ENCODE measurements at places on chromosomes 12 and 14. TPM values are rescaled to one million over a fixed set of nuclear protein-coding genes. Genes with fewer than 3 reads are reported as not detected.

DNA sequence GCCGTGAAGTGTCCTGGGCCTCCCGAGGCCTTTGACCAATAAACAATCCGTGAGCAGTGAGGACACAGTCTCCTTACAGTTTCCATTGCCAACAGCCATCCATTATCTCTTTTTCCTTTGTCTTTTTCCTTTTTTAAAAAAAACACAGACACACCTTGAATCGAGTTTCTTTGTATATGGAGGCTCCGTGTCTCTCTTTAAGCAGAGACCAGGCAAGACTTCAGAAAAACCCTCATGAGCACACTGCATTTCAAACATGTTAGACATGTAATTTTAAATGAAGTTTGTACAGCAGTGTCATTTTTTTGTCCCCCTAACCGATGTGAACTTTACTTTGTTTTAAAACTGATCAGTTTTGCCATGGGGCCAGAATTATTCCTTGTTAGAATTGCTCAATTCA, 111.1 kb downstream of the SPTSSA start:
- DNase-seq: no peak

- no peak for DNase-seq
Measured at GRCh38 chr12:109729371-109729781, 15.8 kb downstream of the FAM222A start.

DNA sequence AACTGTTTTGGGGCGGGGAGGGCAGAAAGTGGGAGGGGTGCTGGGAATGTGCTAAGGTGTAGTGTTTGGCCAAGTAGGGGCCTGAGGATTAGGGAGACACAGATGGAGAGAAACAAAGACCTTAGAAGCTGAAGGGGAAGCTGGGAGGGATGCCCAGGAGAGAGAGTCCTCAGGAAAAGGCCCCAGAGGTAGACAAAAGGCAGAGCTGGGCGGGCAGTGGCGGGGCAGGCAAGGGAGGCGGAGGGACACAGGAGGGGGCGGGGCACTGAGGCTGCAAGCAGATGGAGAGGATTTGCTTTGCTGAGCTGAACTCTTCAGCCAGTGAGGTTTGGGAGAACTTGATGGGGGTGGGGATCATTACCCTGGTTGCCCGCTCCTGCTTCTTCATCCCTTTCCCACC, 2.8 kb downstream of the PTMS start:
- no peak for DNase-seq

DNA sequence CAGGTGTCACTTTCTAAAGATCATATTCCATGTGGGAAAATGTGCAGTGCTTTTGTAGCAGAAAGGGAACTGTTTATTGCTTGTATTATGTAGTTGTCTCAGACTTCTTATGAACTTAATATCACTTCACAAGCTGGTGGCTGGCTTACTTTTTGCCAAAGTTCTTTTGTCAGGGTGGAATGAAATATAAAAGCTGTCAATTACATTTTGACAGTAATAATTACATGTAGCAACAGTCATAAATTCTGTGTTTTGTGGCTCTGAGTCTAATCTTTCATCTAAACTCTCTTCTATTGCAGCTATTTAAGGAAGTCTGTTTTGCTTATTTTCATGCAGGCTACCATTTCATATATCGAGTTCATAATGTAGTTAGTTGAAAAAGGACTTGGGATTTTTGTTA, 106.6 kb downstream of the OTOGL start:
- DNase-seq: no peak

- DNase-seq: no peak
Measured at GRCh38 chr14:89004166-89004565, 179.7 kb downstream of the TTC8 start.

DNA sequence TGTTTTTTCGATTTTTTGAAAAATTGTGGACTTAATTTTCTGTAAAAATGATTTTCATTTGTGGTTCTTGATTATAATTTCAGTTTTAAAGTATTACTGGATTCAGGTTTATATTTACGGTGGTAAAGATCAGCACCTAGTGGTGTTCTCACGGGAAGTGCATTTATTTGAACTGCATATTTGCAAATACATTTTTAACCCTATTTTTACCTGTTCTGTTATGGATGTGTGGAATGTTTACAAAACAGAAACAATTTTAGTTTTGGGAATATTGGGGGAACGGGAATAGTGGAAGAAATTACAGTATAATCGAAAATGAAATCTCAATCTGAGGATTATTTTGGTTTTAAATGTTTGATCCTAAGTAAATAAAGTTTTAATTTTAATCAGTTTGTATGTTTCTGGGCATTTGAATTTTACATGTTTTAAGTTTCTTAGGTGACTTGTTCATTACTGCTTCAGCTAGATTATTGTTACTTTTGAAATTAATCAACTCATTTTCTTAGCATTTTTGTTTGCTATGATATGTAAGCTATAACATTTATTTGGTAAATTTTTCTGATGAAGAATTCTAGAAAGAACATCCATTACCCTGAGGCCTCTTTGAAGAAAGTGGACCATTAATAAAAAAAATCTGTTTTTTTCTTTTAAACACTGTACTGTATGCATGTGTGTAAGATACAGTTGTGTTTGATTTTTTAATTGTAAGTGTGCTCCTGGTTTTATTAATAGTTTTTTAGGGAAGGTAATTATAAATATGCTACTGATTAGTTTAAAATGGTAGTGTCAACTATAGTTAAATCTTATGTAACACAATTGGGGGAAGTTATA, 942 bp downstream of the ATF7IP start:
- no peak for DNase-seq

Gene CLEC6A
- total RNA-seq: not detected

- no peak for DNase-seq
Measured at GRCh38 chr12:94128280-94128679, 20.1 kb upstream of the PLXNC1 start.

GRCh38 chr14:41313196-41313595, 293.5 kb upstream of the LRFN5 start:
- DNase-seq: no peak

Gene KLHL33
- 0.05 TPM for total RNA-seq

Gene CFAP251
- 2.6 TPM for total RNA-seq

DNA sequence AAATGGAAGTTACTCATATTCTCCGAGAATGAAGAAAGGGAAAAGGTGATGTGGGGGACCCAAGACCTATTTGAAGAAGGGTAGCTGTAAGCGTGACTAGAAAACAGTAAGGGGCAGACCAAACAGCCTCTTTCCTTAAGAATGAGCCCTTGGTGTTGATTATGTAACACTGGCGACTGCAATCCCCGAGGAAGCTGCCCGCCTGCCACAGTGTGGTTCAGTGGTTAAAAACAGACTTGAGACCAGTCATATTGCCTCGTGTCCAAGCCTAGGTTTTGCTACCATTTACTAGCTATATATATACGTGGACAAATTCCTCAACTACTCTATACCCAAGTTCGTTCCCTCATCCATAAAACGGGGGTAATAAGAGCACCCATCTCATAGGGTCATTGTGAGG, 49.1 kb downstream of the SSPN start:
- no peak for DNase-seq

DNA sequence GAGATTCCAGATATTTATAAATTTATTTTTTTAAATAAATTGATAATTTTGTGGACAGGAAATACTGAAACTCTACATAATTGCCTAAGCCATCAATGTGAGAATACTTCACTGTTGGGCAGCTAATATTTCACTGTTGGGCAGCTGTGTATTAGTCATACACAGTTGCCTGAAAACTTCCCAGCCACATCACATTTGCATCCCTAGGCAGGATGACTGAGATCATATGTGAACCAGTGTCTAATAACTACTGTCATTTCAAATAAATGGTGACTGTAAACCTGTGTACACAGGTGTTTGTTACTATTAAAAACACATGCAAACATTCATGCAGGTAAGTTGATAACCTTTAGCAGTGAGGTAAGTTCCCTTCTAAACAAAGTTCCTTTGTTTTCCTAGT, 43.9 kb downstream of the TMTC3 start:
- peak; percentile 1 for DNase-seq

Gene ENO2
- total RNA-seq: 117 TPM

Gene GPR65
- 0.05 TPM for total RNA-seq

DNA sequence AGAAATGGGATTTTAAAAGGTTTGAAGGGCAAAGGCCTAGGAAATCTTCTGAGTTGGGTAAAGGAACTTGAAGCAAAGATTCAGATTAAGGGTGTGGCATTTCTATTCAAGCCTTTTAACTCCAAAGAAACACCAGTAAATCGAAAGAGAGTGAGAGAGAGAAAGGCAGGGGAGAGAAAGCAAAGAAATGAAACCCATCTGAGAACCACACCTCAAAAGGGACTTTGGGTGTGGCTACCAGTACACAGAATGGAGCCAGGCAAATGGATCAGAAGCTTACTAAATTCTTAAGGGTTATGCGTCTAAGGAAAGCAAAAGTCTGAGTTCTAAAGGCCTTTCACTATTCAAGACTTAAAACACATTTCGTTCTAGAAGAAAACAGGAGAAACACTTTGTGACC, 277.4 kb downstream of the BCL11B start:
- DNase-seq: no peak

Gene IPO8
- total RNA-seq: 41.4 TPM

DNA sequence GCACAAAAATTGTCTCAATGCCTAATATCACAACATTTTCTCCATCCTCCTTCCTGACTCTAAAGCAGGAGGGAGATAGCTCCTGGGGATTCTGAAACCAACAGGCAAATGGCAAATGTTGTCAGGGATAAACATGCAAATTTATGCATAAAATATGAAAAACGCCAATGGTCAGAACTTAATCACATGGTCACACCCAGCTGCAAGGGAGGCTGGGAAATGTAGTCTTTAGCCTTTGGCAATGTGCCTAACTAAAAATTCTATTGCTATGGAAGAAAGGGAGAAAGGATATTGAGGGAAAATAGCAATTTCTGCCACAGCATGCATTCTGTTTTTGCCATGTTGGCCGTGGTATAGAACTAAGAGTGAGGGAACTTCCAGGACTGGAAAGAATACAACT, 11.7 kb upstream of the OASL start:
- DNase-seq: no peak

DNA sequence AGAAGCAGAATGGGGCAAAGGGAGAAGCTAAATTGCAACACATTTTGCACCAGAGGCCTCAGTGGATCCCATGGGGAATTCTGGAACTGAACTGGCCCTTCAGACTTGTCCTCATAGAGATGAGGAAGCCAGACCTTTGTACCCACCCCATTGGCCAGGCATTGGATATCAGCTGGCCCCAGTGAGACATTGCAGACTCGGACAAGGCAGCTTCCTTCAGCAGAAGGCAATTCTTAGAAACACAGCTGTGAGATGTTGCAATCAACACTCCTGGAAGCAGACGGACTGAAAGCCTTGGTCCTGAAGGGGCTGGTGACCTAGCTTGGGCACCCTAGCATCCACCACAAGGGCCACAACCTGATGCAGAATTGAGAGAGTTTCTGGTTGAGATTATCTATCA, 218.1 kb downstream of the MSRB3 start:
- no peak for DNase-seq

- no peak for DNase-seq
Measured at GRCh38 chr12:23731493-23731892, 218.0 kb downstream of the SOX5 start.

Gene CCND2
- total RNA-seq: 1.1 TPM

GRCh38 chr12:53223389-53224060, 8.5 kb downstream of the RARG start:
- no peak for DNase-seq

GRCh38 chr12:132248453-132249167, 80.8 kb downstream of the GALNT9 start:
- no peak for DNase-seq

Gene FITM1
- 0.81 TPM for total RNA-seq

Gene NID2
- total RNA-seq: 0.84 TPM

Gene FBLN5
- 3.3 TPM for total RNA-seq

GRCh38 chr12:33994857-33995808, 27.2 kb upstream of the ALG10 start:
- DNase-seq: no peak

Gene KRT74
- total RNA-seq: not detected

Gene SLC24A4
- not detected for total RNA-seq

DNA sequence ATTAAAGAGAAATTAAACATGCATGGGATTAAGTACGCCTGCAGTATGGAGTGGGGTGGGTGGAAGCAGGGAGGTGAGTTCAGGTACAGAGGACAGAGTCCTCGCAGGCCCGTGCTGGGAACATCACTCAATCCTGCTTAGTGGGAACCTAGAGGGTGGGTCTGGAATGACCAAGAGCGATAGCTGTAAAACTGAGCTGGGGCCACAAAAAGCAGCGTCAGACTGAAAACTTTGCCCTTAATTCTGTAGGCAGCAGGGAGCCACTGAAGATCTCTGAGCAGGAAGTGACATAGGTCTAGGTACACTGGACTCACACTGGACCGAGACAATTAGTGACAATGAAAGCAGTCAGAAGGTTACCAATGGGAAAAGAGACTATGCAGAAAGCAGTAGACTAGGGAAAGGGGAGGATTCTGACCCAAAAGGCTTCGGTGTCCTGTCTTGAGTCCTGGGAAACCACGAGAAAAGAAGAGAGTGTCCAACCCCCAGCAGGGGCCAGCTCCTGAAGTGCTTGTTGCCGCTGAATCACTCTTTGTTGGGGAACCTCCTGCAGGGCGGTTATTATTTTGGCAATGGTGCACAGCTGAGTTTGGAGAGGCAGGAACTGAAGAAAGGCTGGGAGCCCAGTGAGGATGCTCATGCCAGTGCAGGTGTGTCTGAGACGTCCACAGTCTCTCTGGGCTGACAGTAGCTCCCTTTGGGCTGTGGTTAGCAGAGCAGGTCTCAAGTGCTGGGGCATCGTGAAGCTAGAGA, 97.4 kb downstream of the PLXNC1 start:
- no peak for DNase-seq

DNA sequence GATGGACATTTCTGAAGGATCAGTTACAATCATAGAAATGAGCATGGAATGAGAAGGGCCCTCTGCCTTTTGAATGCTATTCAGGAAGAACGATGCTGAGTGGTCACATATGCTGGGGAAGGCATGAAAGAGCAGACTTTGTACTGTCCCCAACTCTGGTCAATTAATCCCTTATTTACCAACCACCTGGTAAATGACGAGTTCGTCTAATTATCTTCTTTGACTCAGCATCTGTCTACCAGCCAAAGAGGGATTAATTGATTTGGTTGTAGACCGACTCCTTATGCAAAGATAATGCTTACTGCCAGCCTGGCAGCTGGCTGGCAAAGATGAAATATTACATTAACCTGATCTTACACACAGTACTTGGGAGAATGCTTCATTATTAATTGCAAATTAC, 152.2 kb downstream of the CHST11 start:
- DNase-seq: no peak

- DNase-seq: no peak
Measured at GRCh38 chr12:127284870-127285431, 982.0 kb upstream of the TMEM132C start.

DNA sequence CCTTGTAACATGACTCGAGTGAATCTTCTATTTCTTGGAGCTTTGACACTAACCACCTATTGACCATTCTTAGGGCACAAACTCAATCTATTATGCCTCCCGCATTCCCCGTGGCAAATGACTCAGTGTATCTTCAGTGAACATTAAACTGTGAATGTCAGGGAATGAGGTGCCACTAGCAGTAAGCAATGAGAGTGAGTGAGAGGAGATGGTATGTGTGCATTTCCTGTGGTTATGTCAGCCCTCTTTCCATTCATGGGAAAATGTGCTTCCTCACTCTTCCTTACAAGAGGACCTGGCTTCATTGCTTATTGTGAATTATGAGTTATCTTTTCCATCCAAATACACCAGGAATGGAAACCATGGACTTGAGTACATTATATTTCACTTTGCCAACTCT, 229.2 kb downstream of the EMP1 start:
- no peak for DNase-seq

Measured in HCT116 (cell line).